ENCODE measurements at places on chromosomes 7 and 10.

DNA sequence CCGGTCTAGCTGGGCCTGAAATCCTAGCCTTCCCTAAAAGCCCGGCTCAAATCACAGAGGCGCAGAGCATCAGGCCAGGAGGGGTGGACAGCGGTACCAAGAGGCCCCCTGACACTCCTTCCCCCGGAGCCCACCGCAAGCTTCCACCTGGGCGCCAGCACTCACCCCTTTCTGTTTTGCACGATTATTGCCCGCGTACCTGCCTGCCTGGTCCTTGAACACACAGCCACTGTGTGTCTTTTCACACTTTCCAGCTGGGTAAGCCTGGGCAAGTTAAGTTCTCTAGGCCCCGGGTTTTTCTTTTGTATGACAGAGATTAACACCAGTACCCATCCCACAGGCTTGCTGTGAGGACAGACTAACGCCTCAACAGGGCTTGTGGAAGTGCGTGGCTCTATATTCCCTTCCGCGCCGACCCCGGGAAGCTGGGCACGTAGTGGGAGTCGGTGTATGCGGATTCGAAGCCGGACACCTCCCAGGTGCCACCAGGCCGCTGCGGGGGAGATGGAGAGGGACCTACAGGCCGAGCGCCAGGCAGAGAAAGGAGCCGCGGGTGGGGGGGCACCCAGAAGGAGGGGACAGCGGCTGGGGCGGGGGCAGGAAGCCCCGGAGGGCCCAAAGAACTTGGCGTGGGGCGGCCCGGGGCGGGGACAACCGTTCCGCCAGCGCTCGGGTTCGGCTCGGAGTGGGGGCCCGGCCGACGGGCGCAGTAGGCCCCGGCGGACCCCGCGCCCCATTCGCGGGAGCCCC lies 792 bp downstream of the ZNF746 start:
- DNase-seq, result no peak

GRCh38 chr10:3293581-3294431 lies 121.2 kb upstream of the PITRM1 start:
- DNase-seq, result no peak

GRCh38 chr10:118810796-118811505 lies 56.2 kb upstream of the CACUL1 start:
- DNase-seq, result no peak

- DNase-seq, result no peak
Observed at GRCh38 chr10:59234194-59234593, 57.8 kb downstream of the PHYHIPL start.

- no peak for DNase-seq
Observed at GRCh38 chr10:42987121-42987541, 89.7 kb upstream of the RET start.

DNA sequence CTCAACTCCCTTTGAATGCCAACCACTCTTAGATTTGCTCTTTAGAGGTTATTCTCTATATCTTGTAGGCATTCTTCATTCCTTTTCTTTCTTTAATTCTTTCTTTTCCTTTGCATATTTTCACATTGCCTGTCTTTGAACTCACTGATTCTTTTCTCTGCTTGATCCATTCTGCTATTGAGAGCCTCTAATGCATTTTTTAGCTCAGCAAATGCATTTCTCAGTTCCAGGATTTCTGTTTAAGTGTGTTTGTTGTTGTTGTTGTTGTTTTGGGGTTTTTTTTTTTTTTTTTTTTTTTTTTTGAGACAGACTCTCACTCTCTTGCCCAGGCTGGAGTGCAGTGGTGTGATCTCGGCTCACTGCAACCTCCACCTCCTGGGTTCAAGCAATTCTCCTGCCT lies 71.6 kb downstream of the FBXL13 start:
- no peak for DNase-seq

- no peak for DNase-seq
Observed at GRCh38 chr10:71750124-71750841, 23.0 kb downstream of the VSIR start.

GRCh38 chr7:91082852-91083495 lies 181.3 kb upstream of the FZD1 start:
- DNase-seq, result no peak

- DNase-seq, result no peak
Observed at GRCh38 chr10:76885816-76886215, 751.8 kb downstream of the KCNMA1 start.

GRCh38 chr10:63164166-63164623 lies 31.1 kb downstream of the NRBF2 start:
- DNase-seq, result no peak

DNA sequence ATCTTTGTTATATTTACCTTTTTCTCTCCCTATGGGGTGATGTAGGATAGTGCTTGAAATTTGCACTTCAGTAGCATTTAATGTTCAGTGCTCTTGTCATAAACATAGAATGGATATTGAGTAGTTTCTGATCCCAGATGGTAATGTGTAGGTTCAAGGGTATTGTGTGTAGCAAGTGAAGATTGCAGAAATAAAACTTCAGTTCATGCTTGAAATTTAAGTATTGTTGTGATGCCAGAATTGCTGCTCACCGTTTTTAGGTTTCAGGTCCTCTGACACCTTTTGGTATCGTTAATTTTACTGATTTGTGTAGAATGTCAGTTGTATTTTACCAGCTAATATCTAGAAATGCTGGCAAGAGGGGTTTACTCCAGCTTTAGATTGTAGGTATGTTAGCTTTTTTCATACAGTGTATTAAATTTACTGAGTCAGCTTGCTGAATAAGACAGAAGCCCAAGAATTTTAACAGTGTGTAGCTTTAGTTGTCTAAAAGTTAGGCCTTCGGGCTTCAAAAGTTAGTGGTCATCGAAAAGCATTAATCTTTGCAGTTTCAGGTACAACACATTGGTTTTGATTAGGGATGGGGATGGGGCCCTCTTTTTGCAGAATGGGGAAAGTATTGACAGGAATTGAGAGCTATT lies 1.9 kb downstream of the PTEN start:
- DNase-seq, result no peak

DNA sequence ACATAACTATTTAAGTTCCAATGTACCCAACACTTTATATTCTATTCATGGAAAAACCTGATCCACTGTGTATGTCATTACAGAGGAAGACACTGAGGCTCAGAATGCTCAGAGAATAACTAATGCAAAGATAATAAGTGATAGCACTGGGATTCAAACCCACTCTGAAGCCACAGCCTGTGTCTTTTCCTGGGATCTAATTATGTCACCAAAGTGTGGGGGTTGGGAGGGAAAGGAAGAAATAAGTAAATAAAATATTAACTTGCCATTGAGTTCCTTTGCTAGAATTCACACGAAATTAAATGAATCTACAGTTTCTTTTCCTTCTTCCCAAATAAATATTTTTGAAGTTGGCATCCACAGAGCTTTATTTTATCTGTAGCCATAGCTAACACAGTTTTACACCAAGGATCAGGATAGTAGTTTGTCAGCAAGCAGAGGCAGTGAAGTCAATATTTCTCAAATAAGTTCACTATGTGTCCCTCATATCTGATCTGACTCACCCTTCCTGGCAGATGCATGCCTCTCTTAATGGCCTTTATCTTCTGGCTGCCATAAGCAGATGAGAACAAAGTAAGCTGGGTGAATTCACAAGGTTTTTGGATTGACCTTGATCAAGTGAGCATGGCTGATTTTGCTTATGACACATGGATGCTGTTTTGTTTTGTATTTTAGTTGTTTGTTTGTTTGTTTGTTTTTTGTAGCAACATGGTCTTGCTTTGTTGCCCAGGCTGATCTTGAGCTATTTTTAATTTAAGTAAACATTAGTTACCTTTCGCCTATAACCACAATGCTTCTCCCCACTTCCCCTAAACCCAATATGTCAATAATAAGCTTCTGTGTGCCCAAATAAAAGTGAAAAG lies 6.3 kb downstream of the RAPGEF5 start:
- DNase-seq, result no peak

- no peak for DNase-seq
Observed at GRCh38 chr10:55329796-55330195, 528.8 kb upstream of the PCDH15 start.

- DNase-seq, result no peak
Observed at GRCh38 chr7:87608431-87608830, 7.7 kb upstream of the ABCB1 start.

Measured in vagina (tissue), 2 donors.